Activated naive CD4-positive, alpha-beta T cell treated with anti-CD3 and anti-CD28 coated beads, Interleukin-2, amount 50 U/mL, for 72 hours (primary cell): ENCODE measurements at places on chromosomes 5 and 9. TPM values are rescaled to one million over a fixed set of nuclear protein-coding genes. Genes with fewer than 3 reads are reported as not detected.

Gene ENTPD8
- total RNA-seq, result not detected

Gene RASGRF2
- total RNA-seq, result 13.4 TPM

Gene ADRB2
- 1.1 TPM for total RNA-seq

GRCh38 chr5:35904443-35905132, 33.8 kb downstream of the CAPSL start:
- DNase-seq, result no peak

DNA sequence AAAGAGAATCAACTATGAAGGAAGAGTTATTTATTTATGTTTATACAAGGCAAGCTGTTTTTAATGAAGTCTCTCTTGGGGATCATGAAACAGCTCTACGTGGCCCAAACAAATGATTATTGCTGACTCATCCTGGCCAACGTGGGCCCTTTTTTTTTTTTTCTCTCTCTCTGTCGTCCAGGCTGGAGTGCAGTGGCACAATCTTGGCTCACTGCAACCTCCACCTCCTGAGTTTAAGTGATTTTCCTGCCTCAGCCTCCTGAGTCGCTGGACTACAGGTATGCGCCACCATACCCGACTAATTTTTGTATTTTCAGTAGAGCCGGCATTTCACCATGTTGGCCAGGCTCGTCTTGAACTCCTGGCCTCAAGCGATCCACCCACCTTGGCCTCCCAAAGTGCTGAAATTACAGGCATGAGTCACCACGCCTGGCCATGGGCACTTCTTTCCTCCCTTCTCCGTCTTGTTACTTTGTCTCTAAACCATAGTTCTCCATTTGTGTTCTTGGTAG, 98.3 kb downstream of the BASP1 start:
- no peak for DNase-seq

GRCh38 chr9:129458663-129459546, 162.0 kb downstream of the C9orf50 start:
- DNase-seq, result peak; percentile 67

DNA sequence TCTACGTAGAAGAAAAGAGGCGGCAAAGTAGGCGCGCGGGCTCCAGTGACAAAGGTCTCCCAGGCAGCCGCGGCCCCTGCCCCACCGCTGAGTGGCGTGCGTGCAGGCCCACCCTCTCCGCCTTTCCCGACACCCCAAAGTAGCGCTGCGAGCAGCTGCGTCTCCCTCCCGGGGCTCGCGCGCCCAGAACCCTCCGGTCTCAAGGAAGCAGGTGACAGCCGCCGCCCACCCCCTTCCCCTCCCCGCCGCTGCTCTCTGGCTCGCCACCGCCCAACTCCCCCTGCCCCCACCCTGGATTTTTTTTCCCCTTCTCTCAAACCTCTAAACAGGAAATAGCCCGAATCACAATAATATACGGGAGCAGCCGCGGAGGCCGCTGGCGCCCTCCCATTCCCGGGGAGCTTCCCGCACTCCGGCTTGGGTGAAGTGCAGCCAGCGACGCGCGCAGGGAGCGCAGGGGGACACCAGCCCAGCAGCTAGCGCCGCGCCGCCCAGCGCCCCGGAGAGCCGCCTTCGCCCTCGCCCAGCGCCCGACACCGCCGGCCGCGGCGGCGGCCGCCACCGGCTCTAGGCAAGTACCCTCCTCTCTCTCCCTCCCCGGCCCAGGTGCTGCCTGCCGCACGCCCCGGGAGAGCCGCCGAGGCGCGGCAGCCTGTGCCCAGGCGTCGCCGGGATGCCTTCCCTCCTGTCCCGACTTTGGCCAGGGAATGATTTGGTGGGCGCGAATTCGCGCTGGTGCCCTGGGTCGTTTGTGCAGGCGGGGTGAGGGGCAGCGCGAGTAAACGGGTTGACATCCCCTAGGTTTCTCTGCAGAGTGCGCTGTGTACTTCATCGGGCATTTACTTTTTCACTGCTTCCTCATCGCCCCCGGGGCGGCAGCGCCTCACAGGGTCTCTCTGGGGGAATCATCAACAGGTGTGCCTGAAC, 52.7 kb upstream of the TJP2 start:
- peak; percentile 61 for DNase-seq

- DNase-seq, result peak; percentile 62
These were observed at the start of gene ADAMTS13 for GRCh38 chr9:133421615-133422542. TSS of gene ADAMTS13 (plus strand) at chr9:133422367. CDS start at chr9:133422444, 77 bp downstream.

Gene PCDHGA1
- not detected for total RNA-seq

GRCh38 chr5:139385061-139386049, 2.3 kb upstream of the SLC23A1 start:
- no peak for DNase-seq

- DNase-seq, result no peak
These were observed 676.2 kb downstream of the MAT2B start for GRCh38 chr5:164181604-164182003.

DNA sequence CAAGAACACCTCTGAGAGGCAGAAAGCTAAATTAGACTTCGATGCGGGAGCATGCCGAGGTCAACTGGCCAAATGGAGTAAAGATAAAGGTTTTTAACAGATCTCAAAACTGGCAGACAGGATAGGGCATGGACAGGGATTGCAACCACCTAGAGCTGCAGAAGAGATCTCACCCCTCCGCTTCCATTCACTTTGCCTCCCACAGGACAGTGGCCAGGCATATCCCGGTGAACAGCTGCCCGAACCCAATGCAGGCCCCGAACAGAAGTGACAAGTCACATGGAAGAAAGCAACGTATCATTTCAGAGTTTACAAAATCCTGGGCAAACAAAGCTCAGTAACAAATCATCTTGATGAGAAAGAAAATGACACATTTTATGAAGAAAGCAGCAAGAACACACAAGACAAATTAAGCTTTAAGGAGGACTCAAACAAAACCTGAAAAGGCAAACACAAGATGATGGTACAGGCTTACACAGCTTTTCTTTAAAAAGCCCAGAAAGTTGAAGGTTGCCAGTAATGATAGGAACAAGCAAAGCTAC, 18.4 kb downstream of the RNF130 start:
- no peak for DNase-seq

DNA sequence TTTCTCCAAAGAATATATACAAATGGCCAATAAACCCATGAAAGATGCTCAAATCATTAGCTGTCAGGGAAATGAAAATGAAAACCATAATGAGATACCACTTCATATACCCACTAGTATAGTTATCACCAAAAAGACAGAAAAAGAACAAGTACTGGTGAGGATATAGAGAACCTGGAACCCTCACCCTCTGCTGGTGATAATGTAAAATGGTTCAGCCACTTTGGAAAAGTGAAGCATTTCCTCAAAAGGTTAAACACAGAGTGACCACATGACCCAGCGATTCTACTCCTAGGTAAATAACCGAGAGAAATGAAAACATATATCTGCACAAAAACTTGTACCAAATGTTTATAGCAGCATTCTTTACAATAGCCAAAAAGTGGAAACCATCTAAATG, 72.0 kb downstream of the HSD17B3 start:
- DNase-seq, result no peak

DNA sequence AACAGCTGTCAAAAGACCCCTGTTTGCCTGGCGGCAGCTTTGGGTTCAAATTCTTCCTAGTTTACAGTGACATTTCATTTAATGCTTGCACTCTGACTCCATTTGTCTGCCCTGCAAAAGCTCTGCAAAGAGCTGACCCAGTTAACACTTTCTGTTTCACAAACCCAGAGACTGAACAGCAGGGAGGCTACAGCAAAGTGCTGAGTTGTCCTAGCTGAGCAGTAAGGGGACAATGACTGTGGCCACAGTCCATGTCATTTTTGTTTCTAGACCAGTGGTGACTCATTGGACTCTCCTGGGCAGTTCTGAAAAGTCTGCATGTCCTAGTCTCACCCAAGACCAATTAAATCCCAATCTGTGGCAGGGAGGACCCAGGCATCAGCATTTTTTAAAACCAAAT, 994.8 kb upstream of the WWC1 start:
- DNase-seq, result no peak

Gene FAM81B
- total RNA-seq, result not detected

Gene SOWAHA
- total RNA-seq, result not detected

- no peak for DNase-seq
These were observed 15.8 kb upstream of the FCHO2 start for GRCh38 chr5:72940082-72940481.

Gene NUTM2G
- total RNA-seq, result not detected

Gene MCC
- total RNA-seq, result 0.89 TPM

Gene PRR7
- 4.1 TPM for total RNA-seq

GRCh38 chr5:104904561-104904960, 1342.0 kb upstream of the NUDT12 start:
- DNase-seq, result no peak

GRCh38 chr5:35129276-35129675, 81.5 kb upstream of the AGXT2 start:
- no peak for DNase-seq

Gene C5orf52
- total RNA-seq, result not detected
